ENCODE measurements at places on chromosomes 2 and 18.

DNA sequence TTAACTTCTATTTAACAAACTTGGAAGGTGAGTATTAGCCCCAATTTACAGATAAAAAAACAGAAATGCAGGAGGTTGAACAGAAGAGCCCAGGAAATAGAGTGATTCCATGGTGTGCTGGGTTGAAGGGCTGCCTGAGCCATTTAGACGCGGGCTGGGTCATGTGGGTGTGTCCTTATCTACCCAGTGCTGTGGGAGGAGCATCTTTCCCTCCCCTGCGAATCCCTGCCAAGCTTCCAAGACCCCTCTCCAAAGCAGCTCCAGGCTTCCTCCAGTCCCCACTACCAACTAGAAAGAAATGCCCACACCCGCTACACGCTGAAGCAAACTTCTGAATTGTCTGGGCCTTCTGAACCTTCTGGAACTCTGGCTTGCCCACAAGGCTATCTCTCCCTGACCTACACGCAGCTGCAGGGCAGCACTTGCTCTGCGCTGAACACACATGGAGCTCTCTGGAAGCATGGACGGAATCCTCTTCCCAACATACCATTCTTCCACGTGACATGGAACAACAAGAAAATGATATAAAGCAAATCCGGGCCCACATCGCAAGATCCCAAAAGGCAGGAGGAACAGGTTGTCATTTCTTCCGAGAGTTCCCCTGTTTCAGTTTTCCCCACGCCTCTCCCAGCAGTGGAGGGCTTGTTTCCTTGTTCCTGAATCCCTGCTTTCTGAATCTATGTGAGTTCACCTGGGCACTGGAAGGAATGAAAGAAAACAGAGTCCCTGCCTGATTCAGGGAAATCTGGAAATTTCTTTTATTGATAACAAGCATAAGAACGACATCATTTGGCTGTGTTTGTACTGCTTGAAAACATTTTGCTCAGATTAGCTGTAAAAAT, 562.7 kb upstream of the ID2 start:
- no peak for DNase-seq

DNA sequence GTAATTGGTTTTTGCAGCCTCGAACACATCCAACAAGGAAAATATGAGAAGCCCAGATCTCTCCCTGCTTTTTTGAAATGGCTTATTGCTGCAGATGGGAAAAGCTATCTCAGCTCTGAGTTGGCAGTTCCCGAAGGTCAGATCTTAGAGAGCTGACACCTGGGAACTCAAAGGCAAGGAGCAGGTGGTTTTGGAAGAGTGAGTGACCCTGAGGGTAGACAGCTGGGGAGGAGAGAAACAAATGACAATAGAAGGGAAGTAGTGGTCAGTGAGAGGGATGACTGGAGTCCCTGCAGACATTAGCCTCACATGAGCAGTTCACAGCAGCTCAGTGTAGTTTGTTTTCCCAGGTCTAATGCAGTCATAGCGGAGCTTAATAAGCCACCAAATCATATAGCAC, 317.9 kb downstream of the STK39 start:
- no peak for DNase-seq

GRCh38 chr2:201779901-201780673, 646 bp downstream of the ALS2 start:
- DNase-seq, result no peak

DNA sequence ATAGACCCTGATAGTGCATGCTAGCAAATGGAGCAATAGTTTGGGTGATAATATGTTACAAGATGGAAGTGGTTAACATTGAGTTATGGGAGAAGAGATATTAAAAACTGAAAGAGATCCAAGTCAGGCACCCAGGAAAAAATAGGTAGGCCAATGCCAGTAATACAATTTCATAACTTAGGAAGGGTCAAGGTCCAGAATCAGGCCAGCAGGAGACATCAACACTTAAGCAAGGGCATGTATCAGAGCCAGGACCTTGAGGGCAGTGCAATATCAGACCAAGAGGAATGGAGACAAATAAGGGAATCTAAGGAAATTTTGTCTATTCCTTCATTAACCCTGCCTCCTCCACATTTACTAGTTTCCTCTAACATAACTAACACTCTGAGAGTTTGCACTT, 124.1 kb upstream of the NYAP2 start:
- DNase-seq, result no peak

DNA sequence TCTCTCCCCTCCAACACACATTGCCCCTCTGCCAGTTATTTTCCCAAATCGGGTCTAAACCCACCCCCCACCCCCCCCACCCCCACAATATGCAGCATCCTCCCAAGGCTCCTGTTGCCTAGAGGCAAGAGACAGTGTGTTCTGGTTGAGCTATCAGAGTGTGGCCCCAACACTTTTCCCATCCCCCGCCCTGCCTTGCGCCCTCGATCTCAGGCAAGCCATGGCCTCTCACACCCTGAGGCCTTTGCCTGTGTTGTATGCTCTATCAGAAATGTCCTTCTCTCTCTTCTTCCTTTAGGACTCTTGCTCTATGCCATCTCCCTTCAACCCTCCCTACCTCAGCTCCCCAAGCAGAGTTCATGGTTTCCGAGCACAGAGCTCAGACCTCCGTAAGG, 9.5 kb upstream of the GRHL1 start:
- no peak for DNase-seq

- no peak for DNase-seq
Observed at GRCh38 chr18:73009691-73010090, 141.9 kb upstream of the NETO1 start.

DNA sequence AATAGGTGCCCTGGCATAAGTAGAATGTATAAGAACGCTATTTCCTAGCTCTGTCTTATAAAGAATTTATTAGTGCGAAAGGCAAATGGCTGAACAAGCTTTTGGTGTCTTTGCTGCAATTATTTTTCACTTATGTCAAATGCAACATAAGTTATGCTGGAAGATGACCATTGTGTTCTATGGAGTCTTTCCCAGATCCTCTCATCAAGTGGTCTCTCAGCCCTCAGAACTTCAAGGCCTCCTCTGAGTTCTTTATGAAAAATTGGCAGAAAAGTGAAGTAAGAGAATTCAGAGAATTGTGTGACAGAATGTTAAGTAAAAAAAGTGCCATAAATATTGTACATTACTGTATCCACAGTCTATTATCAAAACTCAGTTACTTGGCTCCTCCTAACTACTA, 75.2 kb downstream of the RIT2 start:
- DNase-seq, result no peak

GRCh38 chr2:136139631-136140030, 21.7 kb upstream of the CXCR4 start:
- DNase-seq, result no peak

- DNase-seq, result no peak
Observed at GRCh38 chr2:62785810-62786597, 80.5 kb downstream of the EHBP1 start.

GRCh38 chr2:150211164-150211631, 276.3 kb downstream of the RND3 start:
- no peak for DNase-seq

- no peak for DNase-seq
Observed at GRCh38 chr2:34201099-34201498, 602.0 kb upstream of the FAM98A start.

DNA sequence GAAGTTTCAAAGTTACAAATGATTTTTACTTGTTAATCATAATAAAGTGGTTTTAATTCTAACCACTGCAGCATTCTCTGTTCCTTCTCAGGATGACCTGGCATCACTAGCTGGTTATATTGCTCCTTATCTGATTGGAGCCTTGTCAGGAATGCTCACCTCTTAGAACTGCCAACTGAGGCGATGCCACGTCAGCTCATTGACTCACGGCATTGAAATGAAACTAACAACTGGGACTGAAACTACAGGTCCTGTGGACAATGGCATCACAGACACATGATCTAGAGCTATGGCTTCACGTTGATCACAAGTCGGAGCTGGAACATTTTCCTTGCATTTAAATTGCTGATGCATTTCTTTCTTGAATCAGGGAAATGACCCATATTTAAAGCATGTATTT, 54.9 kb upstream of the MAP2 start:
- no peak for DNase-seq

DNA sequence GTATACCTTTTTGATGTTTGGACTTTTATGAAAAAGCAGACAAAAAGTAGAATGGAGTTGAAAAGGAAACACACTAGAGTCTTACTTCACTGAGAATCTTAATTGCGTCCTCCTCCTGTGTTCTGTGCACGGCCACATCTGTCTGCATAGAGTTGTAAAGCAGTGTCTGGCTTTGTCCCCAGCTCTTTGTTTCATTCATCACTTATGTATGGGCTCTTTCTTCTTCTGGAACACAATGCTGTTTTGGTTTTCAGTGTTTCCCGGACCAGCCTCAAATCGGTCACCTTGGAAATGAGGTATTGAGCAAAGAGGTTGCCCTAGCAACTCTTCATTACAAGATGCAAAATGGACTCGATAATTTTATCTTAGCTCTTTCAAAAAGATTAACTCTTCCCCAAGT, 104.3 kb upstream of the CNGA3 start:
- no peak for DNase-seq

- no peak for DNase-seq
Observed at GRCh38 chr2:234134496-234134895, 84.0 kb downstream of the SPP2 start.

Measured in psoas muscle (tissue), 8 donors.